Upper lobe of right lung (tissue), 1 donor: ENCODE measurements at places on chromosomes 6 and 20. TPM values are rescaled to one million over a fixed set of nuclear protein-coding genes. Genes with fewer than 3 reads are reported as not detected.

SCUBE3 gene
- total RNA-seq, result 0.46 TPM

CENPB gene
- 94.6 TPM for total RNA-seq

MMP24 gene
- 13.0 TPM for total RNA-seq

PMEPA1 gene
- total RNA-seq, result 49.1 TPM

RSPO3 gene
- total RNA-seq, result 6.2 TPM

GRCh38 chr6:29295623-29296022 is 5.9 kb upstream of the OR14J1 start:
- no peaks in the 10 kb centered on the region for H3K27me3 ChIP-seq
- H3K36me3 ChIP-seq, result no peaks in the 10 kb centered on the region
- no peaks in the 10 kb centered on the region for H3K4me1 ChIP-seq
- no peak overlapping the region for H3K27ac ChIP-seq
- H3K4me3 ChIP-seq, result no peak overlapping the region

GRCh38 chr6:102137859-102138258 is 744.4 kb downstream of the GRIK2 start:
- no peaks in the 10 kb centered on the region for H3K4me1 ChIP-seq
- no peak for DNase-seq
- H3K27ac ChIP-seq, result no peak overlapping the region
- no peak overlapping the region for H3K4me3 ChIP-seq

DNA sequence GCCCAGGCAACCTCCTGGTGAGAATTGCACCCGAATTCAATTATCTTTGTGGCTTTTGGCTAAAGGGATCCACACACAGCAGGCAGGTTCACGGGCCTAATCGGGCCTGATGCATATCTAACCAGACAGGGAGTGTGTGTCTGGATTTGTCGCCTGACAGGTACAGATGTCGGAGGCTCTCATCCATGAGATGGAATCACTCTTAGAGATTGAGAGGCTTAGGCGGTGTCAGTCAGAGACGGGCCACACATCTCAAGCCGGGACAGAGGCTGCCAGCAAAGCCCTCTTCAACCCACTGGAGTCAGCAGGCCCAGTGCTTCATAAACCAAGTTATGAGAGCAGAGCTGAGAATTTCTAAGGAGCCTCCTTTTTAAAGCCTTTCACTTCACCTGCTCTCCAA is 247.0 kb downstream of the LRFN2 start:
- H3K4me1 ChIP-seq, result no peaks in the 10 kb centered on the region
- no peak overlapping the region for H3K27ac ChIP-seq
- H3K36me3 ChIP-seq, result no peaks in the 10 kb centered on the region
- no peaks in the 10 kb centered on the region for H3K27me3 ChIP-seq
- no peak overlapping the region for H3K4me3 ChIP-seq

GRCh38 chr6:145372671-145373151 is 362.6 kb downstream of the EPM2A start:
- H3K27me3 ChIP-seq, result no peaks in the 10 kb centered on the region
- H3K27ac ChIP-seq, result no peak overlapping the region
- H3K36me3 ChIP-seq, result no peaks in the 10 kb centered on the region
- no peak overlapping the region for H3K4me3 ChIP-seq
- no peaks in the 10 kb centered on the region for H3K4me1 ChIP-seq
- no peak for DNase-seq

DNA sequence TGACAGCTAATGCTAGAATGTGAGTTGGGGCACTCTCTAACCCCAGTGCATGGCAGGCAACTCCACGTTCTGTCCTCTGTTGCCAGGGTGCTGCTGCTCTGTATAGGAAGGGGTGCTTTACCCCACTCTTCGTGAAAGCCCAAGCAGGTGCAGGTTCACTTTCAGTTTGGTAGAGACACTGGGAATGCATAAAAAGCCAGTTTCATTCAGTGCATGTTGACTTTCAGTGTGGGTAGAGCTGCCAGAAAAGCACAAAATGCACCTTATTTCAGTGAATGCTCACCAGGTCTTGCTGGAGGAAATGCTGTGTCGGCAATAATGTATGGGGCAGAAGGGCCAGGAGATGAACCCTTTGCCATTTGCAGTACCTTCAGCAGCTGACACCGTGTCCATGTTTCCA is 62.1 kb upstream of the ADGRB3 start:
- no peak overlapping the region for H3K4me3 ChIP-seq
- H3K27me3 ChIP-seq, result no peaks in the 10 kb centered on the region
- H3K36me3 ChIP-seq, result no peaks in the 10 kb centered on the region
- no peaks in the 10 kb centered on the region for H3K4me1 ChIP-seq
- no peak for DNase-seq

GRCh38 chr20:51888291-51888690 is 86.0 kb upstream of the SALL4 start:
- H3K27me3 ChIP-seq, result no peaks in the 10 kb centered on the region
- H3K4me3 ChIP-seq, result no peak overlapping the region
- no peaks in the 10 kb centered on the region for H3K36me3 ChIP-seq
- no peak overlapping the region for H3K27ac ChIP-seq

GRCh38 chr20:46145713-46146112 is 27.6 kb downstream of the CD40 start:
- no peak overlapping the region for H3K27ac ChIP-seq
- peaks cover 25% of the 10 kb centered on the region for H3K27me3 ChIP-seq
- no peak overlapping the region for H3K4me3 ChIP-seq
- no peaks in the 10 kb centered on the region for H3K36me3 ChIP-seq

GRCh38 chr6:134288538-134289203 is 29.2 kb downstream of the SGK1 start:
- H3K4me1 ChIP-seq, result no peaks in the 10 kb centered on the region
- H3K27ac ChIP-seq, result peak overlapping the region; percentile 33
- H3K36me3 ChIP-seq, result no peaks in the 10 kb centered on the region
- no peaks in the 10 kb centered on the region for H3K27me3 ChIP-seq

- DNase-seq, result no peak
- H3K27ac ChIP-seq, result peak overlapping the region; percentile 97
- peak overlapping the region; percentile 76 for H3K4me3 ChIP-seq
- H3K4me1 ChIP-seq, result peaks cover 21% of the 10 kb centered on the region
- H3K27me3 ChIP-seq, result no peaks in the 10 kb centered on the region
- H3K36me3 ChIP-seq, result peaks cover 38% of the 10 kb centered on the region
Observed at GRCh38 chr6:31621991-31622390, 1.5 kb downstream of the PRRC2A start.
